ENCODE measurements at places on chromosomes 12 and 14.

- no peak for DNase-seq
These were observed 1.8 kb downstream of the C12orf57 start for GRCh38 chr12:6945613-6946012.

- no peak for DNase-seq
These were observed 2.4 kb downstream of the CRIP2 start for GRCh38 chr14:105476831-105477659.

GRCh38 chr12:66693901-66694513, 15.1 kb upstream of the GRIP1 start:
- peak; percentile 34 for DNase-seq

DNA sequence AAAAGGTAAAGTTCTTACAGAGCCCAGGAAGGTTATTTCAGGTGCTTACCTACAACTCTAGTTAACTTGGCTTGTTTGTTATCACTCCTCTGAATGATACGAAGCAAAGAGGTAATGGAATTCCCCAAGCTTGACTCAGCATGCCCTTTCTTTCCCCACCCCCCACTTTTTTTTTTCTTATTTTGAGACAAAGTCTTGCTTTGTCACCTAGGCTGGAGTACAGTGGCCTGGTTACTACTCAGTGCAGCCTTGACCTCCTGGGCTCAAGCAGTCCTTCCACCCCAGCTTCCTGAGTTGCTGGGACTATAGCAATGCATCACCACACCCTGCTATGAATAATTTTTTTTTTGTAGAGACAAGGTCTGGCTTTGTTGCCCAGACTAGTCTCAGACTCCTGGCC, 17.1 kb upstream of the YBX3 start:
- DNase-seq: no peak

Data from CD4-positive, alpha-beta T cell treated with Interleukin-6 for 4 hours (primary cell).